ENCODE measurements at places on chromosomes 2 and 18.

GRCh38 chr2:223594831-223595230, 7.3 kb downstream of the SCG2 start:
- no peak for DNase-seq

DNA sequence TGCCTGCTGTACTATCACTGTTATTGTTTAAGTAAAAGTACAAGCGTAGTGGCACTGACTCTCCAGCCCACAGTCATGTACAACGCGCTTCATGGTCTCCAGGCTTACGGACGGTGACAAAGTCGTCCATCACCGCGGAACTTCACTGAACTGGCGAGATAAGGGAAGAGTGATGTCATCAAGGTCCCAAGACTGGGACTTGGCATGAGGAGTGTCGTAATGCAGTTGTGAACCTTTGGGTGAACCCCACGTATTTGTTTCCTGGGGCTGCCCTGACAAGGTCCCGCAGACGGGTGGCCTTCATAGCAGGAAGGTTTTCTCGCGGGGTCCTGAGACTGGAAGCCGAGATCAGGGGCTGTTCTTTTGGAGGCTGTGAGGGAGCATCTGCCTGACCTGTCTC, 17.3 kb downstream of the NFATC1 start:
- no peak for DNase-seq

GRCh38 chr2:199488772-199489400, 31.1 kb upstream of the SATB2 start:
- peak; percentile 74 for DNase-seq

DNA sequence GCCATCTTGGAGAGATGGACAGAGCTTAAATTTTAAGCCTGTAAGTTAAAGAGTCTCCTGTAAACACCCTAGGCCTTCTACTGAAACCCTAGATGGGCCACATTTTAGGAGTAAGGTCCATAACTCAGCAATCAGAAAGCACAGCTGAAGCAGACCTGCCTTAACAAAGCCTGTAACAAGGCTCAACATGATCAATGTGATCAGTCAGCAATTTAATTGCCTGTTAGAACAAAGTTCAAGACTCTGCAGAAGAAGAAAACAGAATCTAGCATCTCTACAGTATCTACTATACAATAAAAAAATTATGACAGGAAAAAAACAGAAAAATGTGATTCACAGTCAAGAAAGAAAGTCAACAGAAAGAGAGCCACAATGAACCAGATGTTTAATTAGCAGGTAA, 27.1 kb downstream of the SEPTIN10 start:
- DNase-seq = no peak

DNA sequence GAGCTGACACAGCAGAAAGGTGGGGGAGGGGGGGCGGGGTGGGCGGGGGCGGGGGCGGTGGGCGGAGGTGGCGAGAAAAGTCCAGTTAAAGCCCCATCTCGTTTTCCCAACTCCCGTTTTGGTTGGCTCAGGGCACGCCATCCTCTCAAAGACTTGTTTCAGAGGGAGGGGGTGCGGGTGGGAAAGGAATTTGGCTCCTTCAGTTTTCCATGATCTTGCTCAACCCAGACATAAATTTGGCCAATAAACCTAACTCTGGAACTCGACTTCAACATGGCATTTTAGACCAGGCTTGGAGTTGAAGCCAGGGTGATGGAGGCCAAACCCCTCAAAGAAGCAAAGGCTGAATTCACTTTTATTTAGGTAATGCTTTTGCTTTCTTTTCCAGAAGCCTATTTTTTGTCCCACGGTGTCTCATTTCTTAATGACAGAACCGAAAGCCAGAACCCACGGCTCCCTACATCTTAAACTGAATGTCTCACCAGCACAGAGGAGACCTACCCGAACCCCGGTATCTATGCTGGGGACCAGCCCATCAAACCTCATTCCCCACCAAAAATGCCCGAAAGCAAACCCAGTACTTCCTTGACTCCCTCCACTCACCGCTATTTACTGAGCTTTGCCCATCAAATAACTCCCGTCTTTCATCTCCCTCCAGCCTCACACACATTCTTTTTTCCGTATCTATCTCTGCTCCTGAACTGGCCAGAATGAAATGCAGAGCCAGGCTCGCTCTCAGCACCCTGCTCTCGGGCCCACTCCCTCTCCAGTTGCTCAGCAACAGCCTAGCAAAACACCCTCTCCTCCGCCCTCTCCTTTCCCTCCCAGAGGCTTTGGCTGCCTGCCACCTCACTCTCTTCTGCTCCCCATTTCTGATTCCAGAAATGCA, 4.3 kb downstream of the IGFBP5 start:
- peak; percentile 75 for DNase-seq

- DNase-seq = no peak
Observed at GRCh38 chr18:9993521-9994025, 79.8 kb downstream of the VAPA start.

All from hematopoietic multipotent progenitor cell (in vitro differentiated cells).